ENCODE measurements at places on chromosomes 2 and 18.

- no peak for DNase-seq
Measured at GRCh38 chr2:107735201-107735600, 91.5 kb upstream of the RGPD4 start.

GRCh38 chr2:176234156-176234555, 35.1 kb upstream of the MTX2 start:
- DNase-seq: no peak

GRCh38 chr18:55875371-55875901, 287.4 kb upstream of the TCF4 start:
- no peak for DNase-seq

DNA sequence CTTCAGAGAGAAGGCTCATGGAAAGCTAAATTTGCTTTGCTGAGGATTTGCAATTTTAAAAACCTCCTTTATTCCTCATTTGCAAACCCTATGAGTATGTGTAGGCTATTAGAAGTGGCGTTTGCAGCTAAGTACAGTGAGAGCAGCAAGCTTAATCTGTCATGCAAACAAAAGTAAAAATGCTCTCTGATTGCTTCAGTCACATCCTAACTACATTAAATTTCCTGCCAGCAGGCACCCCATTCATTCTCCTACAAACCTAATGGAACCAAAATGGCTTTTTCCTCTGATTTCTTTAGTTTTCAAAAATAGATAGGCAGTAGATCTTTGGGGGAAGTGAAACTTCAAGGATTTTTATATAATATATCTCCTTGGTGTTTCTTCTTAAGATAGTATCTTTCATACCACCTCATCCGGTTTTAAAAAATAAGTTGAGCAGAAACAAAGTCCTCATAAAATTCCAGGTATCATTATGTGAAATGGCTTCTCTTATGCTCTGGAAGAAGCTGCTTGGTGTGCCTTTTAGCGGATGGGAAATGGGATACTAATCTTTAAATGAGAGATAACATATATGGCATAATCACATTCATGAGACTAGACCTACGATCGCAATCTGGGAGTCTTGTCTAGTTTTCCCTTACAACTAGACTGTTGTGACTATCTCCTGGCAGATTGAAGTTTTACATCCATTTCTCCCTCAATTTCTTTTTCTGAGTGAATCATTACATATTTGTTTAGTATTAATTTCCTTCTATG, 49.1 kb downstream of the CLIP4 start:
- DNase-seq: no peak

DNA sequence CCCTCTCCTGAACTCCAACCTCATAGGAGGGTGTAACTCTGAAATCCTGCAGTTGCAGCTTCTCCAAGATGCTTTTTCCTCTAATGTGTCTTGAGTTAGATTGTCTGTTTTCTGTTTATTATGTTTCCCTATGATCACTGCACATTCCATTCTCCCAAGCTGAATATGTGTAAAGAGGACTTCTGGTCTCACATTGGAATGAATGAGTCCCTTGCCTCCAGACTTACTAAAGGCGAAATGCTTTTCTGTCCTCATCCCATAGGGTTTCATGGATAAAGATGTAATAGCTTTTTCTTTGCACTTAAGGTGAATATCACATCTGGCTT, 35.5 kb upstream of the CYP27A1 start:
- DNase-seq: no peak

GRCh38 chr18:30361864-30362540, 680.5 kb downstream of the DSC3 start:
- no peak for DNase-seq

All from stimulated activated CD4-positive, alpha-beta T cell treated with anti-CD3 and anti-CD28 coated beads, Interleukin-1b, Interleukin-23, amount 100 ng/mL, for 48 hours (primary cell).